Stimulated activated CD8-positive, alpha-beta memory T cell treated with anti-CD3 and anti-CD28 coated beads, Interleukin-7, amount 100 ng/mL, for 24 hours (primary cell): ENCODE measurements at places on chromosomes 2 and 18.

DNA sequence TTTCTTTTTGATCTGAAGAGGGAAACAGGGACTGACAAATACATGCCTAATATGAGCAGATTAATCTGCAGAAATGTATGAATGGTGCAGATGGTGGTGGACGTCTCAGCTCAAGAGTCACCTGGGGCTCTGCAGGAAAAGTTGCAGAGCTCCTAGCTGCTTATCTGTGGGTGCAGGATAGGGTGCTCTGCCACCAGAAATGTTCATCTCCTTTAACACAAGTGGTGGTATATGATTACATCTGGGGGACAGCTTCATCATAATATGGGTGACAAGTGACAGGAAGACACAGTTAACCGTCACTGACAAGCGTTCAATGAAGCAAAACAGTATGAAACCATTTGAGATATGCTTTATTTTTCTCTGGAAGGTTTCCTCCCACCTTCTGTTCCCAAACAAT lies 121.2 kb upstream of the LINC00305 start:
- no peak for DNase-seq

- no peak for DNase-seq
Measured at GRCh38 chr2:112811276-112811831, 25.2 kb downstream of the IL1B start.

- no peak for DNase-seq
Measured at GRCh38 chr18:27661320-27662018, 476.4 kb upstream of the CHST9 start.

GRCh38 chr2:31347750-31348149 lies 66.8 kb downstream of the XDH start:
- DNase-seq = no peak

- DNase-seq = no peak
Measured at GRCh38 chr2:200056105-200056504, 100.7 kb downstream of the MAIP1 start.

GRCh38 chr18:7924616-7925015 lies 357.5 kb downstream of the PTPRM start:
- DNase-seq = no peak
